ENCODE measurements at places on chromosomes 12 and 14.

GRCh38 chr12:71161591-71161990 is 3.8 kb upstream of the TSPAN8 start:
- no peak for DNase-seq

DNA sequence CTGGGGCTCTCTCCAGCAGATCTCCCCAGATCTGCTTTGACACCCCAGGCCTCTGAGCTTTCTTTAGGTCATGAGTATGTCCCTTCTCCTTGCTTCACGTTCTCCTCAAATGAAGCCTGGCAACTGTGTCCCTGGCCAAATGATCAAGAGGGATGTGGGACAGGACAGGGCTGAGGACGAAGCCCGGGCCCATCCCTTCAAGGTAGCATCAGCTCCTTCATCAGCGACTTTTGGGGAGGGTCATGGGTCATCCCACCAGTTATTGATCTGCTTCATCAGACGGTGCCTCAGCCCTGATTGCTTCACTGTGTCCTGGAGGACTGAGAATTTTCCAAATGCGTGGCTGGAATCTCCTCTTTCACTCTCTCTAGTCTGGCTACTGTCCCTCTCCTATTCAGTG is 32.3 kb downstream of the ACADS start:
- no peak for DNase-seq

DNA sequence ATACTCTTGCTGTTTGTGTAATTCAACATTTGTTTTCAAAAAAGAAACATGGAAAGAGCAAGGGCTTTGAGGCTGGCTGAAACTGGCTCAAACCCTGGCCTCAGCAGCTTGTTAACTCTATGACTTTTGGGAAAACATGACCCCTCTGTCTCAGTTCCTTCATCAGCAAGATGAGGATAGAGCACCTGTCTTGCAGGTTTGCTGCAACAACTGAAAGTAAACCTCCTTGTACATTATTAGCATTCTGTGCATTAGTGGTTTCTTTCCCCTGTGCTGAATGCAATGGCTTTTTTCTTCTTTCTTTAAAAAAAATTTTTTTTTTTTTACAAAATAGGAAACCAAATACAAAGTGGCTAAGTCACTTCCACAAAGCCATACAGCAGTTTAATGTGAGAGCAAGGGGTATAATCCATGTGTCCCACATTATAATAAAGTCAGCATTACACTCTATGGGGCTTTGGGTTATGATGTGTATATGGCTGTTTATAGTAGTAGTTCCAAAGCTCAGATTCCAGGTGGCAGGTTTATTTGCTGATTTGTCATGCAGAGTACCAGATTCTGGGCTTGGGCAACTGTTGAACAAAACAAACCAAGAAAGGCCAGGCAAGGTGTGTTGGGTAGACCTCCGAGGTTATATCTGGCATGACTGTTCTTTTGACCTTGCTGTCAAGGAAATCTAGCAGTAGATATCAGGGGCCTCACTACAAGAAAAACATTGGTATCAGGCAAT is 194.5 kb upstream of the CNOT2 start:
- no peak for DNase-seq

DNA sequence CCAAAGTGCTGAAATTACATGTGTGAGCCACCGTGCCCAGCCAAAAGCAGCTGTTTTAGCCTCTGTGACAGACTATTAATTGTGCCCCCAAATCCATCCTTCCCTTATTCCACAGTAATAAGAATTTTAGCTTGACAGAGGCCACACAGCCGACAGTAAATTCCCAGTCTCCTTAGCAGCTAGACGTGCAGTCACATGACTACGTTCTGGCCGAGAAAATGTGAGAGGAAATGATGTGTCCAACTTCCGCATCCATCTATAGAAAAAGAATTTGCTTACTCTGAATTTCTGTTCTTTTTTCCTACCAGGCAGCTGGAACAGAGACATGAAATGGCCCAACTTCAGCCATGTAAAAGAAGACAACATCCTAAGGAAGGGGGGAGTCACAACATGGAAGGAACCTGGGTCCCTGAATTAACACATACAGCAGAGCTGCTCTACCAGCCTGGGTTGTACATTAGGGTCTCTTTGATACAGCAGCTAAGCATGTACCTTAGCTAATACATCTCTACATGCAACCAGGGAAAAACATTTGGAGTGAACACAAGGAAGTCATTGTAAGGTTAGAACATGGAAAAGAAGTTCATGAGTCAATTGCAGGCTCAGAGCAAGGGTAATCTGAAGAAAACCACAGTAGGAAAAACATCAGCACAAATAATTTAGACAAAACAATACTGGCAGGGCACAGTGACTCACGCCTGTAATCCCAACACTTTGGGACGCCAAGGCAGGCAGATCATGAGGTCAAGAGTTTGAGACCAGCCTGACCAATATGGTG is 35.5 kb downstream of the CIT start:
- no peak for DNase-seq

- no peak for DNase-seq
These were observed 50.2 kb downstream of the MYF5 start for GRCh38 chr12:80766897-80767296.
